Activated naive CD8-positive, alpha-beta T cell treated with anti-CD3 and anti-CD28 coated beads, Interleukin-2, amount 50 U/mL, for 24 hours (primary cell): ENCODE measurements at places on chromosomes 2 and 18.

- no peak for DNase-seq
These were observed 77.4 kb downstream of the TANC1 start for GRCh38 chr2:159045545-159046454.

- no peak for DNase-seq
These were observed 97.3 kb upstream of the CHAC2 start for GRCh38 chr2:53670331-53670730.

GRCh38 chr2:191869178-191869577 lies 22.3 kb upstream of the CAVIN2 start:
- DNase-seq: no peak

GRCh38 chr2:159030674-159031380 lies 62.4 kb downstream of the TANC1 start:
- DNase-seq: no peak

GRCh38 chr2:55965966-55966365 lies 42.4 kb upstream of the EFEMP1 start:
- DNase-seq: no peak

GRCh38 chr2:109028277-109028676 lies 39.3 kb upstream of the EDAR start:
- no peak for DNase-seq

- no peak for DNase-seq
These were observed 151.2 kb downstream of the ANTXR1 start for GRCh38 chr2:69164061-69164778.

- peak; percentile 87 for DNase-seq
These were observed 598 bp upstream of the WBP1 start for GRCh38 chr2:74457549-74458131.

- no peak for DNase-seq
These were observed 379.7 kb downstream of the PTPRM start for GRCh38 chr18:7946734-7947377.

GRCh38 chr2:95231723-95232122 lies 24.4 kb downstream of the ZNF892 start:
- DNase-seq: peak; percentile 52

- no peak for DNase-seq
These were observed 1.8 kb upstream of the GBX2 start for GRCh38 chr2:236169741-236170589.

DNA sequence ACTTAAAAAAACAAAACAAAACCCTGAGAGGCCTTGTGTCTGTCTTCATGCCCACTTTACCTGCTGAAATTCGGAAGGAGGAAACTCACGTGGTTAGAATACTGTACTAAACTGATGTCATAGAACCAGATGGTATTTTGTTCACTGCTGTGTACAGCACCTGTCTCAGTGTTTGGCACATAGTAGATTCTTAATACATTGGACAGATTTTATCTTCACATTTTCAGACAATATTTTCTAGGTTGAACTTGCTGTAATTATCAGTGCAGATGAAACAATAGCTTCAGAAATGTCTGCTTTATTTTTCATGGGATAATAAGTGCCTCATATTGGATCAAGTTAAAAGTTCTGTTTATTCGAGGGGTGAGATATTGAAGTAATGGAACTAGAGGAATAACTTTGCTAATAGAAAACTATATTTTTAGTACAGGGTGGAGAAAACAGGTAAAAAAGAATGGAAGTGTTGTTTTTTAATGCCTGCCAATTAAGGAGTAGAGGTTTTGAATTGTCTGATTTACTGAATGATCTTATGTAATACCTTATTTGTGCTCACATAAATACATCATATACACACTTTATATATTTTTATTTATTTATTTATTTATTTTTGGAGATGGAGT lies 23.7 kb downstream of the DDX1 start:
- no peak for DNase-seq

GRCh38 chr2:8682719-8683667 lies 1.1 kb downstream of the ID2 start:
- peak; percentile 45 for DNase-seq

GRCh38 chr2:73917696-73918207 lies 8.9 kb upstream of the DGUOK start:
- no peak for DNase-seq

- no peak for DNase-seq
These were observed 41.3 kb downstream of the GAREM1 start for GRCh38 chr18:32429402-32429801.

DNA sequence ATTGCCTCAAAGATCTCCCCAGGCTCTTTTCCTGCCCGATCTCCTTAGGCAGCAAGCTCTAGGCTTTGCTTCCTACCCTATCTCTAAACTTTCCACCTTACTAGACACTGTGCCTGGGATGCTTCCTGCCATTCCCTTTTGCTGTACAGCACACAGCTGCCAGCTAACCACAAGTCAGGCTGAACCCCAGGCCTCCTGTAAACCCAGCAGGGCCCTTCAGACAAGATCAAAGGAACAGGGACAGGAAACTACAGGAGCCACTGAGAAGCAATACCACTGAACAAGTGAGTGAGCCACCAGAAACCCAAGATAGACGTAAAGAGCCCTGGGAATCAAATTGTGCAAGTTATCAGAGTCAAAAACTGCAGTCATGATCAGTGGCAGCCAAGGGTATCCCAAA lies 180.7 kb downstream of the SUCLG1 start:
- DNase-seq: no peak

GRCh38 chr2:184004948-184005672 lies 593.2 kb upstream of the ZNF804A start:
- DNase-seq: no peak

DNA sequence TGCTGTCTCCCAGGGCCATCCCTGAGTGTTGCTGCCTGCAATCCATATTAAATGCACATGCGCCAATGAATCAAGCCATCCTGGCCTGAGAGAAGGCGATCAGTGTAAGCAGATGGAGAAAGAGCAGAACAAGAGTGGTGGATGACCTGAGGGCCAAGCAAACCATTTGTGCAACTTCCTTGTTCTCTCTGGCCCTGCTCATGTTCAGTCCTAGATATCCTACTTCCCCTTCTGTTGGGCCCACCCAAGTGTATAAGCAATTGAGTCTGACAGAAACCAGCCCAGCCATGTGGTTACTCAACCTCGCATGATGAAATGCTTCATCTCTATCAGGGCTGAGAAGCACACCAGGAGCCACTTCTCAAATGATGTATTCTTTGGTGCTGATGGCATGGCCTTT lies 383.1 kb upstream of the ID2 start:
- no peak for DNase-seq

DNA sequence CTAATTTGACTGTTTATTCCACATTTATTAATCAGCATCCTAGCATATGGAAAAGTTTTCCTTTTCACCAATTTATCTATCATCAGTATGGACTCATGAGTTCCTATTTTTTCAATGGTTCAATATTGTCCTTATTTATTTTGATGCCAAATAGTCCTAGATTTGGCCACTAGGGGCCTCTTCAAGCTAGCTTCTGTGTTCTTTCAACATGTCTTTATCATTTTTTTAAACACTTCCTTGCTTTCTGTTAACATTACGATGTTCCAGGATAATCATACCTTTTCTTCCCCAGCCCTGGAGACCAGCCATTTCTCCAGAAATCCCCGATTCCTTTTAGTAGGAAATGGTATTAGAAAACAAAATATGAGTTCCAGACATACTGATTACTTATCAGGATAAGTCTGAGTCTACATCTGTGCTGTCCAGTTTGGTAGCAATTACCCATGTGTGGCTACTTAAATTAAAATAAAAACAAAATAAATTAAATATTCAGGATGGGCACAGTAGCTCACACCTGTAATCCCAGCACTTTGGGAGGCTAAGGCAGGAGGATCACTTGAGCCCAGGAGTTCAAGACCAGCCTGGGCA lies 70.6 kb downstream of the RPE start:
- DNase-seq: no peak
